Epithelial cell of esophagus (primary cell): ENCODE measurements at places on chromosomes 16 and 17.

DNA sequence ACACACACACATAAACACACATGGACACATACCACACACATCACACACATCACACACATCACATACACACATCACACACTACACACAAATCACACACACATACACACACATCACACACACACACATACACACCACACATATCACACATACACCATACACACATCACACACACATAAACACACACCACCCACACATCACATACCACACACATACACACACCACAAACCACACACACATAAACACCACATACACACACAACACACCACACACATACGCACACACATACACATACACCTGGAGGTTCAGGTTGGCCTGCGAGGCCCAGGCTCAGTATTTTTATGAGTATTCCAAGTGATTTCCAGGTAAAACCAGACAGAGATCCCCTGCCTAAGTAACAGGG lies 279.5 kb downstream of the FOXL1 start:
- DNase-seq: no peak

DNA sequence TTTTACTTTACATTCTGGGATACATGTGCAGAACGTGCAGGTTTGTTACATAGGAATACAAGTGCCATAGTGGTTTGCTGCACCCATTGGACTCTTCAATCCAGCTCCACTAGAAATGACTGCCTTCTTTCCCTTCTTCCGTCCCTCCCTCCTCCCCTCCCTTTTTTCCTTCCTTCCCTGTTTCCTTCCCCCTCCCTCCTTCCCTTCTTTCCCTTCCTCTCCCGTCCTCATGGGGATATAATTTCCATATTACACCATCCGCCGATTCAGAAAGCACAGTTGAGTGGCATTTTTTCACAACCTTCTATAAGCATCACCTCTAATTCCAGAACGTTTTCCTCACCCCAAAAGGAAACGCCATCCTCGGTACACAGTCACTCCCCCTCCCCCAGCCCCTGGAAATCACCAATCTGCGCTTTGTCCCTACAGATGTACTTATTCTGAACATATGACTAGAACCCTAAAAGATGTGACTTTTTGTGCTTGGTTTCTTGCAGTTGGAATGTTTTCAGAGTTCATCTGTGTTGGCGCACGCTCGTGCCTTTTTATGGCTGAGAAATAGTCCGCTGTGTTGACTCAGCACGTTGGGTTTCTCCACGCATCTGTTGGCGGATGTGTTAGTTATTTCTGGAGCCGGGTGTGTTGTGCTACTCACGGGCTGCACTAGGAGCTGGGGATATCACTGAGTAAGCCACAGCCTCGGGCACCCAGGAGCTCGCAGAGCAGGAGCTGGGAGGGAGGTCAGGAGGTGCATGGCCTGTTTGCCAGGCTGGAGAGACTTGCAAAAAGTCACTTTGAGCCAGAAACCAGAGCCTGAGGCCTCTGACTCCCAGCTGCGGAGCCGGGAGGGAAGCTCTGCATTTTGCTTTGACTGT lies 336.4 kb downstream of the SEC14L1 start:
- peak; percentile 98 for DNase-seq

- no peak for DNase-seq
Observed at GRCh38 chr17:72590882-72591281, 470.1 kb downstream of the SOX9 start.

GRCh38 chr17:5355421-5356129 lies 63.9 kb downstream of the NUP88 start:
- peak; percentile 45 for DNase-seq

GRCh38 chr17:79622776-79623175 lies 11.9 kb upstream of the RBFOX3 start:
- DNase-seq: no peak

GRCh38 chr16:8493972-8494371 lies 96.3 kb downstream of the TMEM114 start:
- no peak for DNase-seq

DNA sequence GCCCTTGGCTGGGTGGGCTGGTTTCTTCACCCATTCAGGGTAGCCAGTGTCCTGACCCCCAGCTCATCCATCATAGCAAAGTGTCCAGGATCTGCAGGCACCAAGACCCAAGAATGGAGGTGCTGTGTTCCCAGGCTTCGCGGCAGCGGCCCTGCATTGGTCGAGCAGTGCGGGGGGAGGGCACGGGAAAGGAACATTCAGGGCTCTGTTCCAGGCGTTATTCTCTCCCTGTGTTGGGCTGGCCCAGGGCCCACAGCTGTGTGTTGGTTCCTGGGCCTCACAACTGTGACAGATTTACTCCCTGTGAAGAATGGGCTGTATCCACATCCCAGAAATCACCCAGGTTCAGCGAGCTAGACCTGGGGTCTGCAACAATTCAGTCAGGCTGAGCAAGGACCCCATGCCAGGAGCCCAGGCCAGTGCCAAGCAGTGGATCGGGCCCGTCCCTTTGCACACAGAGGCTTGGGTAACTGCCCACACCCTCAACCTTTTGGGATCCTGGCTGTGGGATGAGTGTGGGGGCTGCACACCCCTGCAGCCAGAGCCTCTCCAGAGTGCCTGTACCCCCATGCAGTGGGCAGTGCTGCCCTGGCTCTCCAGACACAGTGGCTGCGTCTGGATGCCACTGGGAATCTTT lies 10.0 kb downstream of the GPT2 start:
- DNase-seq: no peak

- no peak for DNase-seq
Observed at GRCh38 chr16:72427051-72427782, 255.3 kb upstream of the PMFBP1 start.

DNA sequence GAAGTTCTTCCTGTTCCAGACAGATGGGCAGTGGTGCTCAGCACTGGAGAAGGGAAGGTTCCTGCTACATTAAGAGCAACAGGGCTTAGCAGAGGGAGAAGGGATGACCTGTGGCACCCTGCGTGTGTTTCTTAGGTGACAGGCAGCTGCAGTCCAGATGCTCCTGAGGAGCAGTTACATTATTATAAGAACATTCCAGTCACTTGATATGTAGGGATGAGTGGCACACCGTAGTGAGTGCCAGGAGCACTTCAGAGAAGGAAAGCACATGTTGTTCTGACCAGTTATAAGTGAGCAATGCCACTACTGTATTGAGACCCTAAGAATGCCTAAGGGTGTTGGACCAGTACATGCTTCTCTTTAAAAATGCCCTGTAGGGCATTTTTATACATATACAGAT lies 39.9 kb upstream of the MRC2 start:
- no peak for DNase-seq
